ENCODE measurements at places on chromosomes 7 and 10.
A peak's percentile ranks its signal among the peaks of the same experiment; 100 is the strongest.

DNA sequence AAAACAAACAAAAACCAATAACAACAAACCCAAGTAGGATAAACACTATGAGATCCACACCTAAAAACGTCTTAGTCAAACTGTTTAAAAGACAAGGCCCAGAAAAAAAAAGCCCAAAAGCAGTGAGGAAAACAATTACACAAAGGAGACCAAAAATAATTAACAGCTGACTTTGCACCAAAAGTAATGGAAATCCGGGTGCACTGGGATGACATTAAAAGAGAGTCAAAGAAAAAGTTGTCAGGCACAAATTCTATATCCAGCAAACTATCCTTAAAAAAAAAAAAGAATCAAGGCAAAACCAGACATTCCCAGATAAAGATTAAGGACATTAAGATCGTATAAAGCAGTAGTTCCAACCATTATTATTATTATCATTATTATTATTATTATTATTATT is 7.9 kb upstream of the ANKRD26 start:
- DNase-seq: no peak

- no peak for DNase-seq
These were observed 311.2 kb upstream of the GNAI1 start for GRCh38 chr7:79823246-79823951.

DNA sequence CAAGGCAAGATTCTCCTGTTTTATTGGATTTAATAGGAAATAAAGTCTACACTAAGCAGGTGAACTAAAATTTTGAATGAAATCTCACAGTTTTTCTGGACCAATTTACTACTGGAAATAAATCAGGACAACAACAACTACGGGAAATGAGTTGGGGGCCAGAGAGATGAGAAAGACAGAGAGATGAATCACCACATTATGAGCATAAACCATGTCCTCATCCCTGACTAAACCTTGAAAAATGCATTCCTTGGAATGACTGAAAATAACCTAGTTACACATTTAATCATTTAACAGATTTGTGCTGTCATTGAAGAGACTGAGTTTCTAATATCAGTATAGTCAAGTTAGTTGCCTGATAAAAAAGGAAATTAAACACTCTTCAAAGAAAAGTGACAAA is 608.4 kb upstream of the KCND2 start:
- no peak for DNase-seq

DNA sequence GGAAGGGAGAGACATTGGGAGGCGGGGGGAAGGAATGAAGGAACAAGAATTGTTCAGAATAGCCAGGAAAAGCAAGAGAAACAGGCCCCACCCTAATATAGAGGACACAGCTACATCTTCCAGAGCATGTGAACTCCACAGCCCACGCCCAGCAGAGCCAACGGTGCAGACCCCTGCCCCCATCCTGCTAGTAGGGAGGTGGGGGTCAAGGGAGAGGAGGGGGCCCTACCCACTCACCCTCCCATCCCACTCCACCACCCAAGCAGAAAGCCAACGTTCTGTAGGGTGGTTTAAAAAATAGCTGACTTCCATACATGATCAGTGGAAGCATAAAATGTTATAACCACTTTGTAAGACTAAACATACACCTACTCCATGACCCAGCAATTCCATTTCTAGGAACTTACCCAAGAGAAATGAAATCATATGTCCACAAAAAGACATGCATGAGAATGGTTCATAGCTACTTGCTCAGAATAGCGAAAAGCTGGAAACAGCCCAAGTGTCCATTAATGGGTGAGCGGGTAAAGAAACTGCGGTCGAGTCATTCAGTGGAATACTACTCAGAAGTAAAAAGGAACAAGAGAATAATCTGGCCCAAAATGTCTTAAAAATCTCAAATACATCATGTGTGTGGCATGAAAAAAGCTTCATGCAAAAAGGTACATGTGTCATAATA is 31.8 kb downstream of the CTBP2 start:
- no peak for DNase-seq

GRCh38 chr10:68598978-68599770 is 39.0 kb downstream of the TET1 start:
- DNase-seq: peak; percentile 28

- peak; percentile 23 for DNase-seq
These were observed 878 bp downstream of the GLRX3 start for GRCh38 chr10:130137090-130137448.
